ENCODE measurements at places on chromosomes 4 and X.

DNA sequence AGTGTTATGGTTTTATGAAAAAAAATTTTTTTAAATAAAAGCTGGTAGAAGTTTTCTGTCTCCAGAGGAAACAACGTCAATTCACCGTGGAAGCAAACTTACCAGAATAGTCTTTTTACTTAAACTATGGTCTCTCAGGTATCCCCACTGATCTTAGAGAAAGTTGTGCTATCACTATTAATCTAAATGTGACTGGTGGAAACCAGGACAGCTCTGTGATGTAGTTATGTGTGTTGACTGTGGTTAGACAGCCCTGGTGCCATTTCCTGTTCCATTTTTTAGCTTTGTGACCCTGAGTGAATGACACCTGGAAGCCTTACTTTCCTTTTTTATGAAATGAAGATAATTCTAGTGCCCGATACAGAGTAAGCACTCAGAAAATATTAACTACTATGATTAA lies 111.8 kb upstream of the HUWE1 start:
- H3K27ac ChIP-seq: no peak overlapping the region
- H3K4me3 ChIP-seq: no peak overlapping the region
- no peaks in the 10 kb centered on the region for H3K27me3 ChIP-seq
- H3K4me1 ChIP-seq: peaks cover 15% of the 10 kb centered on the region

DNA sequence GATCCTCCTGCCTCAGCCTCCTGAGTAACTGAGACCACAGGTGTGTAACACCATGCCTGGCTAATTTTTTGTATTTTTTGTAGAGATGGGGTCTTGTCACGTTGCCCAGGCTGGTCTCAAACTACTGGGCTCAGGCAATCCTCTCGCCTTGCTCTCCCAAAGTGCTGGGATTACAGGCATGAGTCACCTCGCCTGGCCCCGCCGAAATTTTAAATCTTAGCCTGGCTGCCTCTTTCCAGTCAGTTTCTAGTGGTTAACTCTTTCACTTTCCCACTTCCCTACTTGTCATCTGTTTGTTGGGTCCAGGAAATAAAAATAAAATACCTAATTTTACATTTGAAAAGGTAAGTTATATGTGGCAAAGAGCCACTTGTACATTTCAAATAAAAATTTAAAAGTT lies 62.4 kb downstream of the TMEM165 start:
- no peaks in the 10 kb centered on the region for H3K27me3 ChIP-seq
- DNase-seq: no peak
- no peak overlapping the region for H3K27ac ChIP-seq
- H3K4me1 ChIP-seq: no peaks in the 10 kb centered on the region

DNA sequence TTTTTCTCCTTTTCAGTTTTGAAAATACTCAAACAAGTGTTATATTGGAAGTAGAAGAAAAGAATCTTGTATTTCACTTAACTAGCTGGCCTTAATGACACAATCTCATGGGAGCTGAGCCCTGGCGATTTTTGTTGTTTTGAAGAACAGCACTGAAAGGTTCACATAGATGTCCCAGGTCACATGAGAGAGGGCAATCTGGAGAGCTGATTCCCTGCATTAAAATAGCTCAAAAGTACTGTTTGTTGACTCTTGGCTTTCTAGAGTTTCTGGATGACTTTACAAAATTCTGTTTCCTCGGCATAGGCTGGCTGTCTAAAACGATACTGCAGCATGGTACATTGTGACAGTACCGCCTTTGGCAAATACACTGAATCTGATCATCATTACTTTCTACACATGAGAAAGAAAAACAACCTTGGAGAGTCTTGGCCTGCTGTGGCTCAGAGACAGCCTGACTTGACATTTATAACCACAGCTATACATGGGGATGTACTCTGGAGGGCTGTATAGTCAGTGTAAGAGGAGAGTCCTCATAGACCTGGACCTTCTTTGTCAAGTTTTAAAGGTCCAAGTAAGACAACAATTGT lies 119.8 kb upstream of the PDLIM3 start:
- no peak for DNase-seq
- H3K36me3 ChIP-seq: no peaks in the 10 kb centered on the region
- H3K27me3 ChIP-seq: no peaks in the 10 kb centered on the region
- H3K27ac ChIP-seq: no peak overlapping the region
- no peaks in the 10 kb centered on the region for H3K4me1 ChIP-seq
- H3K4me3 ChIP-seq: no peak overlapping the region

DNA sequence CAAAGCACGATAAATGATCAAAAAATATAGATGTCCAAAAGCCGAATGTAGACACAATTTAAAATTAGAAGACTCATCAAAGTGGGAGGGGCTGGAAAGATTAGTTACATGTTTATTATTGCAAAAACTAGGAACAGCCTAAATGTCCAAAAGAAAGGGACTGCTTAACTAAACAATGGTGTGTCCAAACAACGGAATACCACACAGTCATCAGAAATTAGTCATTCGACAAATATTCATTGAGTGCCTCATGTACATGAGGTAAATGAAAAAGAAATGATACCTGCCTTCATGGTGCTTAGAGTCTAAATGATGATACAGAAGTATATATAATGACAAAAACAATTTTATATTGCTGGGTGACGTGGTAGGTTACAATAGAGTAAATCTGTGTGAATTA lies 139.7 kb downstream of the MAML3 start:
- H3K27me3 ChIP-seq: no peaks in the 10 kb centered on the region
- H3K4me1 ChIP-seq: peaks cover 2% of the 10 kb centered on the region
- no peak overlapping the region for H3K27ac ChIP-seq
- H3K4me3 ChIP-seq: no peak overlapping the region
- DNase-seq: no peak

DNA sequence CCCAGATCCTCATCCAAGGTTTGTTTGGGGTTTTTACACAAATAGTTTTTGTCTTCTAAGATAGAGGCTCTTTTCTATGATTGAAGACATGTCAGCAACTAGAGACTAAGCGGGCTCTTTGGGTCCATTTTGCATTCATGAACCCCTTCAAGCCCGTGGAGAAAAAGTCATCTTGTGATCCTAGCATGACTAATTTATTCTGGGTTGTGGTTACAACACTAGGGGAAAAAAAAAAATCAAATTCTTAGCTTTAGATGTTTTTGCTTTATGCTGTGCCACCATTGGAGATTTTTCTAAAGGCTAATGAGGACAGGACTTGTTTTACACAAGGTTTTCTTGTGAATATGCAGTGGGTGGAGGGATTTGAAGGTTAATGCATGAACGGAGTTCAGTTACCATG lies 440.0 kb downstream of the PCDH7 start:
- no peaks in the 10 kb centered on the region for H3K27me3 ChIP-seq
- H3K36me3 ChIP-seq: no peaks in the 10 kb centered on the region
- H3K4me1 ChIP-seq: no peaks in the 10 kb centered on the region
- no peak for DNase-seq

GRCh38 chr4:155690044-155690837 lies 23.6 kb downstream of the GUCY1A1 start:
- H3K4me1 ChIP-seq: peaks cover 8% of the 10 kb centered on the region
- no peak overlapping the region for H3K4me3 ChIP-seq
- H3K27me3 ChIP-seq: no peaks in the 10 kb centered on the region
- no peak for DNase-seq
- H3K36me3 ChIP-seq: no peaks in the 10 kb centered on the region

DNA sequence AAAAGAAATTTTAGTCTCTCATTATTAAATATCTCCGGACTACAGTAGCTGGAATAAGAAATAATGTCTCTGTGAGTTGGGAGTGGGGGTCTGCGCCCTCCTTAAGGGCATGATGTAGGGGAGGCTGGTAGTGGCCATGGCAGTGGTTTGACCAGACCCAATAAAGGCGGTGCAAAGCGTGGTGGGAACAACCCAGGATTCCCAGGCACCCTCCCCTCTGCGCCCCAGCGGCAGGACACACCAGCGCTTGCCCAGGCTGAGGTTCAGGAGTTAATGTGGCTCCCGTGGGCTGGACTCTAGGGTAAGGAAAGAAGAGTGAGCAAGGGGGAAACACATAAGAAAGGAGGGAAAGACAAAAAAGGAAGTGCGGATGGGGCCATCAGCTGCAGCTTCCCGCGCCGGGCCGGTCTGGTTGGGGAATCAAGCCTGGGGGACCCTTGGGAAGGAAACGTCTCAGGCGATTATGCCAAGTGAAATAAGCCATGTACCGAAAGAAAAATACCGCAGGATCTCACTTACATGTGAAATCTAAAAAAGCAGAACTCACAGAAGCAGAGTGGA lies 157.5 kb upstream of the SMIM31 start:
- no peak overlapping the region for H3K27ac ChIP-seq
- H3K4me3 ChIP-seq: no peak overlapping the region
- no peaks in the 10 kb centered on the region for H3K27me3 ChIP-seq
- no peaks in the 10 kb centered on the region for H3K4me1 ChIP-seq
- no peaks in the 10 kb centered on the region for H3K36me3 ChIP-seq
- DNase-seq: no peak

DNA sequence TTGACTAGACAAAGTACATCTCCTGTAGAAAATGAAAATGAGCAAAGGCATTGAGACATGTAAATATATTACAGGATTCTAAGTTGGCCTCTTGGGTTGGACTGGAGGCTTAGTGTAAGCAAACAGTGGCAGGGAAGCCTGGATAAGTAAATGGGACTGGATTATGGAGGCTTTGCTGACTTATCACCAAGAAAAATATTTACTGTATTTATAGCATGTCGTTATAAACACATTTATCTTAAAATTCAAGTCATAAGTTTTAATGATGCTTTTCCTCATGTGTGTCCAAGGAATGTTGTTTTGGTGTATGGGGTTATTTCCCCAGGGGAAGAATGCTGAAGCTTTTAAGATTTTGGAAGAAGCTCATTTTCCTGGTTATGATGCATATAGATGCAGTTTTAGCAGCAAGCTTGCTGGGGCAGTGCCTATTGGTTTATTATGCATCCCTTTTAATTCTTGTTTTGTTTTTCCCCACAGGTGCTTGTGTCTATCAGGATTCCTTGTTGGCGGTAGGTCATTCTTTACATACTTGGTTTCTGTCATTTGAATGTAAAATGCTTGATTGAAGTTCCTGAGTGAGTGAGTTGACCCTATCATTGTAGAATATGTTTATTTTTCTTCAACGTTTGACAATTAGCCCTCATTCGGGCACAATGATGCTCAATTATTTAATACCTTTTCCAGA lies 8.5 kb downstream of the FRAS1 start:
- H3K4me1 ChIP-seq: no peaks in the 10 kb centered on the region
- DNase-seq: no peak
- H3K4me3 ChIP-seq: no peak overlapping the region
- no peak overlapping the region for H3K27ac ChIP-seq
- peaks cover 4% of the 10 kb centered on the region for H3K27me3 ChIP-seq

DNA sequence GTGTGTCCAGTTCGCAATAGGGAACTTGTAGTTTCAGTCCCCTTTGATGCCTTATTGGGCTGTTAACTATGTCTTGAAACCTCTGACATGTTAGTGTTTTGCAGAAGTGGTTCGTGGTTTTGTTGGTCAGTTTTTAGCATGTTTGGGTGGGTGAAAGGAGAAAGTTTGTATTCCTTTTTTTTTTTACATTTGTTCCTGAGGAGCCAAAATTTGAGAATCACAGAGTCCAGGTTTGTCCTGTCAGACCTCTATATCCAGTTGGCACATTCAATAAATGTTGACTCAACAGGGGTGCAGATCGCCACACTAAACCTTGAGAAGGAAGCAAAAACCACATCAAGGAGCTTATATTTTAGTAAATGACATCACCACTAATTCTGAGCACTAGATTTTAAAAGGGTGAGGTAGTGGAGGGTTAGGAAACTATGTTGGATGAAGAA lies 26.2 kb downstream of the DLG3 start:
- H3K4me1 ChIP-seq: peaks cover 3% of the 10 kb centered on the region
- DNase-seq: no peak
- no peak overlapping the region for H3K4me3 ChIP-seq
- H3K36me3 ChIP-seq: no peaks in the 10 kb centered on the region
- H3K27ac ChIP-seq: no peak overlapping the region
- H3K27me3 ChIP-seq: no peaks in the 10 kb centered on the region

DNA sequence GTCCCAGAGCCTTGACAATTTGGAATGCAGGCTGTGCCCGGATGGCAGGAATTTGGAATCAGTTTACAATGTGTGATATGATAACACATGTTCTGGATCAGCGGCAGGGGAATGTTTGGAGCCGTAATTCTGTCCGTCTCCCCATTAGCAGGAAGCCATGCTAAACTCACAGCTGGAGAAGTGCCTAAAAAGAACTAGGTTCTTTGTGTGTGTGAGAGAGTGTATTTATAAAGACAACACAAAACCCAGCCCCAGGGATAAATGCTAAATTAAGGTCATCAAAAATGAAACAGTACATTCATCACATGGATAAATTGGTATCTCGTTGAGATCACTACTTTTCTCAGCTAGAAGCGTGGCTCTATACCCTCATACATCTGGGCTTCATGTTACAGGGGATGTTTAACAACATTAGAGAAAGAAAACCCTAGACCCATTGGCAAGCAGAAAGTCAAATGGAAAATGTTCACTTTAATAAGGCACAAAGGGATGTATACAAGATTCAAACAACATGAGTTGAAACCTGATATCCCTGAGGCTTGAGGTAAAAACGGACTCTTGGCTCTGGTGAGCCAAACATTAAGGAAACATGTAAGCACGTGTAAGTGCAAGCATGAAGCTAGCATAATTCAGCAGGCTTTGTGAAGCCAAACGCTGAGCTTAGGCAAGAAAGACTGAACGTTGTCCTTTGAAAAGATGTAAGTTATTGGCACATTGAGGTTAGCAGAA lies 18.0 kb upstream of the TMEM131L start:
- H3K36me3 ChIP-seq: no peaks in the 10 kb centered on the region
- no peak overlapping the region for H3K4me3 ChIP-seq
- H3K27me3 ChIP-seq: no peaks in the 10 kb centered on the region
- no peak for DNase-seq
- 0 out of 2 replicates have a peak overlapping the region, but pooled peaks have one; percentile 4 for H3K27ac ChIP-seq

- H3K4me1 ChIP-seq: no peaks in the 10 kb centered on the region
- H3K27ac ChIP-seq: no peak overlapping the region
- no peaks in the 10 kb centered on the region for H3K36me3 ChIP-seq
- no peak overlapping the region for H3K4me3 ChIP-seq
- no peak for DNase-seq
- no peaks in the 10 kb centered on the region for H3K27me3 ChIP-seq
These were observed 14.3 kb upstream of the GABRE start for GRCh38 chrX:151988706-151989299.

DNA sequence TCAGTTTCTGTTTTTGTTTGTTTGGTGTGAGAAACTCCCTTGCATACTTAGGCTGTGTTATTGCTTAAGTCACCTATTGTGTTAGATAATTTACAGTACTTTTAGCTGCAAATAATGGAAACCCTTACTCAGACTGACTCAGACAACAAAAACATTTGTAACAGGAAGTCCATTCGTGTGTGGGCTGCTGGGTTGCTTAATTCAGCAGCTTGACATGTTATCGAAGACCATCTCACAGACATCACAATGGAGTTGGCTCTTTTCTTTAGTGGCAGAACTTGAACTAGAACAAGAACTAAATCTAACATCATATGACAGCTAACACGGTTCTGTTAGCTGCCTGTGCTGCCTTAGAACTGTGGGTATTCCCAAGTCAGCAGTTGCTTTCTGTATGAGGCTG lies 9.9 kb upstream of the GABRE start:
- H3K4me3 ChIP-seq: no peak overlapping the region
- DNase-seq: no peak
- no peaks in the 10 kb centered on the region for H3K36me3 ChIP-seq
- H3K27ac ChIP-seq: no peak overlapping the region
